ENCODE measurements at places on chromosomes 7 and 10.
A peak's percentile ranks its signal among the peaks of the same experiment; 100 is the strongest.

DNA sequence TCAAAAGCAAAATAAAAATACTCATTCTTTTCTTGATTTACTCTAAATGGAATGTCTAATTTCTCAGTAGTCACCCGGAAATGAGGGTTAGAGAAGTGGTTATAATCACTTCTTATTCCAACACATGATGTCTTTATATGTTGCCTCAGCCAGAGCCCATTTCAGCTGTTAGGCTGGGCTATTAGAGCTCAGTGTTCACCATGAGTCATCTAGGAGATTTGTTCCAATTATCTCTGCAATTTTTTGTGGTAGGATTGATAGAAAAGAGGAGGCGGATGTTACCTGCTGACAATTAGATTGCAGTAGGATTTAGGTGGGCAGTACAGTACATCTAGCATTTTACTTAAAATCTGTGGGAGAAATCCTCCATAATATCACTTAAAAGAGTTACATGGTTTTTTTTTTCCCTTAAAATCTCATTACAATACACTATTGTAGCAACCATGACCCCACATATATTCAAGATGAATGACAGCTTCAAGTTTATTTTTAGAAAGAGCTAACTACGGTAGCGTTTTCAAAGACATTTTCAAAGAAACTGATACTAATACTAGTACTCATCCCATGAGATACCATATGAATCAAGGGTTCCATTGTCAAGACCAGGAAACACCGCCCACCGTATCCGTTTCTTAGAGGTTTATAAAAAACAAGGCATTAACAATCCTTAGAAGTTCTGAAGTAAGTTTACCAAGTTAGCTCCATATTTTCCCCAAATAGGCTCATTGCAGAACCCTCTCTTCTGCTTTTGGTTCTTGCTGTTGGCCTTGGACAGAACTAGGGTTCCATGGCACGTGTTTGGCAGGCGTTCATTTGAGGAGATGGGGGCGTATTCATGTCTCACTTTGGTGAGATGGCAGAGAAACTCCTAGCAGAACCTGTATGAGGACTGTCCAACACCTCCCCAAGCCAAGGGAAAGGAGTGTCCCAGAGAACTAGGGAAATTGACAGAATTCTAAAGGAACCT is 10.4 kb downstream of the CPA2 start:
- DNase-seq, result no peak

DNA sequence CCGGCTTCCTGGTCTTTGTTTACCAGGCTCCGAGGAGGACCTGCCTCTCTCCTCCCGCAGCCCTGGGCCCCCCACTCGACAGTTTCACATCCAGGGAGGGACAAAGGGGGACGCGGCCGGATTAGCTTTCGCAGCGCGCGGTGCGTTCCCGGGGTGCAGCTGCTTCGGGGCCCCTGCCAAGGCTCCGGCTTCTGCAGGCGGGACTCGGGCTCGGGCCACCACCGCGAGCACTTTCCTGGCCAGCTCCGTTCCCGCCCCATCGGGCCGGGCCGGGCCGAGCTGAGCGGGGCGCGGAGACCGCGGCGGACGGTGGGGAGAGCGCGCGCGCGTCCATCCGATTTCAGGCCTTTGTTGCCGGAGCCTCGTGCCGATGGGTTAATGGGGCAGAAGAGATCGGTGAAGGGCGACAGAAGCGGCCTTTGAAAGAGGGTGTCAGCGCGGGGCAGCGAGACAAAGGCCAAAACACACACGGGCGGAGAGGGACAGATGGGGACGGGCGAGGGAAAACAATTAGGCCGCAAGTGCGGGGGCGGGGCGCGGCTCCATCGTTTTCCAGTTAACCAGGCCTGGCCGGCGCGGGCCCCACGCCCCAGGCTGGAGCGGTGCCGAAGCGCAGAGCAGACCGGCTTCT is 8.5 kb upstream of the UNCX start:
- no peak for DNase-seq

- DNase-seq, result no peak
Measured at GRCh38 chr10:88852327-88852726, 683 bp upstream of the ANKRD22 start.

GRCh38 chr10:77168161-77168560 is 469.4 kb downstream of the KCNMA1 start:
- no peak for DNase-seq

DNA sequence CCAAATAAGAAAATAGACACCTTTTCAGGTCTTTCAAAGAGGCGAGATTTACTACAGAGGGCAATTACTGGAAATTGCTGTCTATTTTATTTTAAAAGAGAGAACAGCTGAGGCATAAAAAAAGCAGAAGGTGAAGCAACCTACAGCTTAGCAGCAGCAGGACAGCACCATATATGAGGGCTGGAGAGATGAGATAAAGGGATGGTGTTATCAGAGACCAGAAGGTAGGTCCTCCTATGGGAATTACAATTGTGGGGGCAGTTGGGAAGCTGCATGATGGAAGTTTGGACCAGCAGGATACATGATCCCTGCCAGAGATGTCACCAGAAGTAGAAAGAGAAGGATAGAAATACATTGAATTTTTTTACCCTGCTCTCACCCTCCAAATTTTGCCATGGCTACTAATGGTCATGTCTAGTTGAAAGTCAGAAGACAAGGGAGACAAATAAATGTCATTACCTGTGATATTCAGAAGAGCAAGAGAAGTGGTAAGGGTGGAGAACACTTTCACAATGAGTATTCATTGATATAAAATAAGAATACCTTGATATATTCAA is 77.2 kb upstream of the CALCR start:
- no peak for DNase-seq

DNA sequence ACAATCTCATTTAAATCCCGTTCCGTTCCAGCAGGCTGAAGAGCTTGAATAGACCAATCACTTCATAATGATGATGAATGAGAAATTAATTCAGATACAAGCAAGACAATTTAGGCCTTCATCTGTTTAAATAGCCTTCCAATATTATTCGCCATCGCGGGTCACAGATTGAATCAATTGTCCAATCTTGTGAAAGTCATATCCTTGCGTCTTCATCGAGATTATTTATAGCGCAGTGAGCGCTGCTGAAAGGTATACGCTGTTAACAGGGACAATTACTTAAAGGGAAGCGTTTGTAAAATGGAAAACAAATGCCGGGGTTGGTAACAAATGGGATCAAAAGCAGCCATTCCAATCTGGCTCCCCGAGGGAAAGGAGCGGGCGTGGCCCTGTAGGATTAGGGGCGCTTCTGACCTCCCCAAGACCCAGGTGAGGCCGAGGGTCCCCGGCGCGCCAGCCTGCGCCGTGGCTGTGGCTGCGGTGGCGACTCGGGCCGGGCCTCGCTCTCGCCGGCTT is 8.6 kb downstream of the EVX1 start:
- DNase-seq, result no peak

DNA sequence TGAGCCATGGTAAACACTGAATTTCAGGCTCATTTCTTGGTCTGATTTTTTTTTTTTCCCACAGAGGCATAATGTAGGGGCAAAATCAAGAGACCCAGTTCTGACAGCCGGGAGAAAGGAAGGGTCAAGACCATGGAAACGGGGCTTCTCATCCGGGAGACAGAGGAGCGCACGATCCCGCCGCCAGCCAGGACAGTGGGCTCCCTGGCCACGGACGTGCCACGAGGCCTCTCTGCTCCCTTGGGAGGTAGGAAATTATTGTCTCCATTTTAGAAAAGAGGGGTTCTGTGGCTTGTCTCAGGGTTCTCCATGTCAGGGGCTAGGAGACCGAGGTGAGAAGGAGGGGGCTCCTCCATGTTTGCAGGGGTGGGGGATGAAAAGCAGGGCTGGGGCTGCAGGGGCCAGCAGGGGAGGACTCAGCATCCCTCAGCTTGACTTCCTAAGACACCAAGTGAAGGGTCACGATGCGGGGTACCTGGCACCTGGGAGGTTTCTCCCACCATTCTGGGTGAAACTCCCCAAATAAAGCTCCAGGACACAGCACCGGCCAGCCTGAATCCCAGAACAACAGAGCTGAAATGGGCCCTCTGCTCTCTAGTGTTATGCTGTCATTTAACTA is 37.6 kb downstream of the PPIF start:
- DNase-seq, result no peak

- no peak for DNase-seq
Measured at GRCh38 chr10:109956454-109957091, 33.3 kb upstream of the XPNPEP1 start.

- DNase-seq, result no peak
Measured at GRCh38 chr7:135771961-135772638, 23.5 kb upstream of the FAM180A start.

- no peak for DNase-seq
Measured at GRCh38 chr10:111475720-111476119, 398.9 kb downstream of the ADRA2A start.

- DNase-seq, result no peak
Measured at GRCh38 chr10:11521860-11522259, 89.6 kb downstream of the USP6NL start.

DNA sequence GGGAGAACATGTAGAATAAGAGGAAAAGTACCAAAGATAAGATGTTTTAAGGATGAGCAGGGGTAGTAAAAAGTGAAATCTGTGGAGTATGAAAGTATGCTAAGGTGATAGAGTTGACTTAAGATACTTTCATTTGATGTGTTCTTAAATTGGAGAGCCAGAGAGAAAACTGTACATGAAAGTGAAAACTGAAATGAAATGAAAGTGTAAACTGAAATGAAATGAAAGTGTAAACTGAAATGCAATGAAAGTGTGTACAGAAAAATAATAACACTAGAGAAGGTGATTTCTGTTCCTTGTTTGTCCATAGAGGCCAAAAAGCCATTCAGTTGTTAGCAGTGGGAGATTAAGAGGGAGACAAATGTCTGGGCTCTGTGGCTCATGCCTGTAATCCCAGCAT is 17.5 kb downstream of the AHR start:
- no peak for DNase-seq

DNA sequence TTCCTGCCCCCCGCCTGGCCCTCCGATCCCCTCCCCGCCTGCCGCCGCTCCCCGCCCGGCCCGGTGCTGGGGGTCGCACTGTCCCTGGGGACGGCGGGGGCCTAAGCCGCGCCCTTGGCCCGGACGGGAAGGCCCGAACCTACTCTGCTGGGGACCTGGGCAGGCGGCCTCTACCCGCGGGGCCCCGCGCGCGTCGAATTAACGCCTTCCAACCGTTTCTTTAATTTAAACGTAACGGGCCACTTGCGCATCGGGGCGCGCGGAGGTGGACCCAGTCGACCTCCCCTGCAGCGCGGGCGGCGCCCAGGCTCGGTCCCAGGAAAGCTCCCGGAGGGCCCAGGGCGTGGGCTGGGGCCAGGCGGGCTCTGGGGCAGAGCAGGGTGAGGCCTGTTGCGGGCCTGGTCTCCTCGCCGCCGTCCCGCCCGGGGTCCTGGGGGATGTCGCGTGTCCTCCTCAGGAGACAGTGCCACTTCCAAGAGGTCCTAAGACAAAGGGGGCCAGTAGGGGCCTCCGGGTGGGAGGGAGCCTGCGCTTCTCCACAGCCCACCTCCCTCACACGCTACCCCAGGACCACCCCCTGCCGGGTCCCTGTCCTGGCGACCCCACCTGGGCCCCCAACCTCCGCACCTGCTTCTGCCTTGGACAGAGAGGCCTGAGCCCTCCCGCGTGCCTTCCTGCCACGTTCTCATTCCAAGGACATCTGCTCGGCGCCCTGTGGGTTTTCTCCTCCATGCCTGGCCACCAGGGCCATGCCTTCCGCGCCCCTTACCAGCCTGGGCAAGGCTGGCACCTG is 658 bp upstream of the PTPRN2 start:
- DNase-seq, result no peak

GRCh38 chr10:44424298-44424697 is 39.4 kb upstream of the CXCL12 start:
- DNase-seq, result no peak

DNA sequence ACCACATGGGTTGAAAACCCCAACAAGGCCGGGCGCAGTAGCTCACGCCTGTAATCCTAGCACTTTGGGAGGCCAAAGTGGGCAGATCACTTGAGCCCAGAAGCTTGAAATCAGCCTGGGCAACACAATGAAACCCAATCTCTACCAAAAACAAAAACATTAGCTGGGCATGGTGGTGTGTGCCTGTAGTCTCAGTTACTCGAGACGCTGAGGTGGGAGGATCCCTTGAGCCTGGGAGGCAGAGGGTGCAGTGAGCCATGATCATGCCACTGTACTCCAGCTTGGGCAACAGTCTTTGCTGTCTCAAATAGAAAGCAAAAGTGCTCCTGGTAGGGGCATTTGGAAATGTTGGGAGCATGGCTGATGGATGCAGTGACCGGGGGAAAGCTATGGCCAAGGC is 209.6 kb upstream of the PLXNA4 start:
- no peak for DNase-seq

DNA sequence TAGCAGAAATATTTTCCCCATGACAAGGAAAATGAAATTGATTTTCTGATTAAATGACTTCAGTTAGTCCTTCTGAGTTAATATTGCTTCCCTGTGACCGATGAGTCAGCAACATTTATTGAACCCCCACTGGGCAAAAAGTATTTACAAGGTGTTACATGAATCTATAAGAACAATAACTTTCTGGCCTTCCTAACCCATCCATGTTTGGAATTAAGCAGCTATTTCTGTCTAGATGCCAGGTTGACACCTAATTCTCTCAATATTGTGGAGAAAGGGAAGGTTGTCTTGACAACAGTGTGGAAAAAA is 112.9 kb upstream of the JAZF1 start:
- no peak for DNase-seq

DNA sequence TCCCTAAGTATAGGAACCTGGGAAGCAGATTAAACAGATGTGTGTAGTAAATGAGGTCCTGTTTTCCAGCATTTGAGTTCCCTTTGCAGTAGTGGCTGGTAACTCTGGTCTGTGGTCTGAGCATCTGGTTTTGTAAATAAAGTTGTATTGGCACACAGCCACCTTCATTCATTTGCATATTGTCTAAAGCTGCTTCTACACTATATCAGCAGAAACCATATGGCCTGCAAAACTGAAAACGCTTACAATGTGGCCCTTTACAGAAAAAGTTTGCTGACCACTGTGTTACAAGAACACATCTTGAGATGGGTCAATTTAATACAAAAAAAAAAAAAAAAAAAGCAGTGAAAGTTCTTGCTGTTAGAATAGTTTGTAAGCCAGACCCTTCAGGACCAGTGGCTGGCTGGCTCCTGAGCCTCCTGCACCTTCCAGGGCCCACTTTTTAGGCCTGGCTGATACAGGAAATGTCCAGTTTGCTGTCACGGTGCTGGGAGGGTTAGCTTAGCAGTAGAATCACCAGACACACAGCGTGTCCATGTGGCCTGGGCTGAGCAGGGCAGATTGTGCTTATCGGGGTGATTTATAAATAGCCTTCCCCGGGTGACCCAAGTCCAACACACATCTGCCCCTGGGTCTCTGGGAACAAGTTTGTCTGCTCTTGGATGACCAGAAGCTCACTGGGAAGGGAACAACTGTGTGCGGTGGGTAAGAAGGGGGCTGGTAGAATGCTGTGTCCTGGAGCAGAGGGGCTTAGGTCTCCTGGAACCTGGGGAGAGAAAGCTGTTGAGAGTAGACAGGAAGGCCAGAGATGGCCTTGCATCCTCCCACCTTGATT is 1.4 kb downstream of the C10orf71 start:
- DNase-seq, result peak; percentile 34

DNA sequence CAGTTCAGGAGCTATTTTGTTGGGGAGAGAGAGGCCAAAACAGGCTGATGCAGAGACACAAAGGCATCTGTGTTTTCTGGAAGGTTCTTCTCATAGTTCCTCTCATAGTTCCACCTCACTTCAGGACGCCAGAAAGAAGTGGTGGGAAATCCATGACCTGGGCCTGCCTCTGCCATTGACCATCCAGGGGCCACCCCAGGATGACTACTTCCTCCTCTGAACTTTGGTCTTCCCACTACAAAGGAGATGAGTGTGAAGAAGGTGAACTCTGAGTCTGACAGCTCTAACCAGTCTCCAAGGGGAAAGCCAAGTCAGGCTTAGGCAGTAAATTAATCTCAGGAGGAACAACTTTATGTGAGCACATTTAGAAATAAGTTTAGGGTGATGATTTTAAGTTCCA is 175.8 kb upstream of the TCF7L2 start:
- no peak for DNase-seq

GRCh38 chr7:107890493-107890961 is 456 bp upstream of the DLD start:
- DNase-seq, result no peak
